ENCODE measurements at places on chromosomes 7 and 10.

DNA sequence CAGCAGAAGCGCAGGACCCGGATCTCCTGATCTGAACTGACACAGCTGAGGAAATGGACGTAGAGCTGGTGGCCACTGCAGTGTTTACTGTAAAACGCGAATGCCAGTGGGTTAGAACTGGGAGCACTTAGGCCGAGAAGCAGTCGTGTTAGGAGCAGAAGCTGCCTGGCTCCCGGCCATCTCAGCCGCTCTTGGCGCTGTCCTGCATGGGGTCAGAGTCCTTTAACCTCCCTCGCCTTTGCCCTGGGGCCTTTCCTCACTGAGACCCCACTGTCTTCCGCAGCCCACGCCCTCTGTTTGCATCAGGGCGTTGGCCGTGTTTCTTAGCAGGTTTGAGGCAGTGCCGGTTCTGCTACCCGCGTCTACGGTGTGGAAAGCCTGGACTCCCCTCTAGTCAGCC lies 24.6 kb downstream of the DYNC2I1 start:
- no peak for DNase-seq

GRCh38 chr10:14032406-14032998 lies 298.2 kb downstream of the FRMD4A start:
- peak; percentile 55 for DNase-seq

- DNase-seq, result no peak
Measured at GRCh38 chr10:78602201-78602932, 466.4 kb upstream of the ZMIZ1 start.

DNA sequence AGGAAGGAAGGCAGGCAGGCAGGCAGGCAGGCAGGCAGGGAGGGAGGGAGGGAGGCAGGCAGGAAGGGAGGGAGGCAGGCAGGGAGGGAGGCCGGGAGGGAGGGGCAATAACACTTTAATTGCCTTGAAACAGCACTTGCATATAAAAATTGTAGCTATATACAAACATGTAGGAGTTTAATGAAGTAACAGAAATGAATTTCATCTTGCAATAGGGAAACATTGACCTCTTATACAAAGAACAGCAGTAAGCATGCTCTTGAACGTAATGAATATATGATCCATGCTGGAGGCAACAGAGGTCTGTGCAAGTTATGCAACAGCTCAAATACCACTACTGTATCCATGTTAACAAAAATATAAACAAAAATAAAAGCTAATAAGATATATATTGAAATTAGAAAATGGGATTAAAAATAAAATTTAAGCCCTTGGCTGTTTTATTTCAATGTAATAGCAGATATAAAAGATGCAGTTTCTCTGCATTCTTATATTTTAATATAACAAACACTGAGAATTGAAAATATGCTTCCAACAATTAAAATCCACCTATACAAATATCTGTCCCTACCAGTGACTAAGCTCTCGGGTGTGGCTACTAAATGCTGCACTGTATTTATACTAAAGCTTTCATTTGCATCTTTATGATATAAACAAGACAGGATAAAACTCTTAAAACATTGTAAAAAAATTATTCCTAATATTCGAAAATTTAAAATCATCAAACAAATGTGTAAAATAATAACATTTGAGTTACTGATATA lies 50.3 kb downstream of the CACNA2D1 start:
- no peak for DNase-seq

GRCh38 chr10:84269773-84270172 lies 24.9 kb downstream of the RGR start:
- no peak for DNase-seq

DNA sequence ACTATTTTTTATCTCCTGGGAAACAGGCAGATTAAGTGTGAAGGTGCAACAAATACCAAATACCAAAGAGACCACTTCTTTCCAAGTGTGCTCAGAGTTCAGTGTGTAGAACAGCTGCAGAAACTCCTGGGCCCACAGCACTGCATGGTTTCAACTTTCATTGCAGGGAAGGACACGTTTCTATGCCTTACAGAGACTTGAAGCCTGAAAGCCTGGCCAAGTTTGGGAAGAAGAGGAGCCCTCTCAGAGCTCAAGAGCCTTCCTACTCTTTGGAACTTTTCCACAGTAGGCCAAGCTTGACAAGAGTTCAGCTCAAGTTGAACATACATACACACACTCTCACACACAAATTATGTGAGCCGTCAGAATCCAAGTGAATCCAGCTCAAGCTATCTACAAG lies 2.5 kb downstream of the HOXA4 start:
- no peak for DNase-seq

- DNase-seq, result no peak
Measured at GRCh38 chr7:2763597-2763996, 75.6 kb downstream of the AMZ1 start.

DNA sequence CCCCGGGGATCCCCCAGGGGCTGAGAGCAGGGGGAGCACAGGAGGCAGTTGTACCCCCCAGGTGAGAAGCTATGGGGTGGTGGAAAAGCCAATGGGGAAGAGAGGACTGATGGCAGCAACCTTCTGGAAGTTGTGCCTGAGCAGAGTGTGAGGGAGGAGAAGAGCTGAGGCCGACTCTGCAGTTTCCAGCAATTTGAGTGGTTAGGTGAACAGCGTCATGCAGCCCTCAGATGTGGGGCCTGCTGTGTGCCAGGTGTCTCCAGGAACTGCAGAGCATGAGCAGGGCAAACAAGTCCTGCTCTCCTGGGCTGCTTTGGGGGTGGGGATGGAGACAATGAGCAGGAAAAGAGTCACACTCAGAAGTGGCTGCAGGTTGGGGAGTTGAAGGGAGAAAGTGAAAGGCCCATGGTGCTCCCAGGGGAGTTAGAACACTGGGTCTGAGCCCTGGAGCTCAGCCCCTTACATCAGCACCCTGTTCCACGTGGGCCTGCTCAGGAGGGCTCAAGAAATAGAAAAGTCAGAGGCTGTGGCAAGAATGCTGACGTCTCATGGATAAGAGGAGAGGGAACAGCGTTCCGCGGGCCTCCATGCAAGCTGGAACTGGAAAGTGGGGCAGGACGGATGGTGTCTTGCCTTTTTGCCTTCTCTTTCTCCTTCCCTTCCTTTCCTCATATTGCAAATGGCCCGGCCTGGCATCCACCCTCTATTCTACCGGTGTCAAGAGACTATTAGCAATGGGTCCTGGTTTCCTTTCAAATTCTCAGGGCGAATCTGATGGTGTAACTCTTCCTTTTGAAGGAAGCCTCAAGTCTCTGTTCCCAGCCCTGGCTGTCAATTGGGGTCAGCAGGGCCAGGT lies 4.0 kb upstream of the AFAP1L2 start:
- DNase-seq, result no peak

DNA sequence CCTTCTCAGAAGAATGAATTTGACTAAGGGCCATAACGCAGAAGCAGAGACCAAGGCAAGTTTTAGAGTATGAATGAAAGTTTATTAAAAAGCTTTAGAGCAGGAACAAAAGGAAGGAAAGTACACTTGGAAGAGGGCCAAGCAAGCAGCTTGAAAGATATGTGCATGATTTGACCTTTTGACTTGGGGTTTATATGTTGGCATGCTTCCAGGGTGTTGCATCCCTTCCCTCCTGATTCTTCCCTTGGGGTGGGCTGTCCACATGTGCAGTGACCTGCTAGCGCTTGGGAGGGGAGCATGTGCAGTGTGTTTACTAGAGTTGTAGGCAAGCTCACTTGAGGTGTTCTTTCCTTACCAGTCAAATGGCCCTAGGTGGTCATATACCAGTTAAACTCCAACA lies 37.9 kb upstream of the LRRN3 start:
- DNase-seq, result no peak

DNA sequence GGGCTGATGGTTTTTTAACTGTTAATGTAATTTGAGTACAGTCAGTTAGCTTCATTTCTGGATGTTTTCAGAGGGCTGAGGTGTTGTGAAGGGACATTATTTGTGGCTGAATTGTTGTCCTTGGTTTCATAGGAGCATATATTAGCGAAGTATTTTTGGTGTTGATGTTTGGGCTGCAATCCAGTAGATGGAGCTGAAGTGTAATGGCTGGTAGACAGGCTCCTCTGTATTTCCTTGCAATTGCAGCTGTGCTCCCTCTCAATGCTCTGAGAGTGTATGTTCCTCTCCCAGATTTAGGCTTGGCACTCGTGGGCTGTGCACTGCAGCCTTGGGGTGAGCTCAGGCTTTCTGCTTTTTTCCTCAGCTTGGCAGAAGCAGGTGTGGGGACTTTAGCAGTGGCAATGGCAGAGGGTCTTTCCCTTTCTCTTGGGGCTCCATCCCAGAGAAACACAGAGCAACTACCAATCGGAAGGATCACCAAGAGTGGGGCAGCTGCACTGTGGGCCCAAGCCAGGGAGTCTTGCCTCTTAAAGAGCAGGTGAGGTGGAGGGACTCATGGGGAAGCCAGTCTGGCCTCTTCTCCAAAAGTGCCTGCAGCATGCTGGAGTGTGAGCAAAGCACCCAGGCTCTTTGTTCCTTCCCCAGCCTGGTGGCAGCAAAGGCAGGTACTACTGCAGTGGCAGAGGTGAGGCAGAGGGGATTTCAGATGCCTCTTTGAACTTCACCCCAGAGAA lies 544.4 kb downstream of the SH2D4B start:
- DNase-seq, result peak; percentile 22

- no peak for DNase-seq
Measured at GRCh38 chr10:87860156-87860795, 3.1 kb downstream of the KLLN start.

DNA sequence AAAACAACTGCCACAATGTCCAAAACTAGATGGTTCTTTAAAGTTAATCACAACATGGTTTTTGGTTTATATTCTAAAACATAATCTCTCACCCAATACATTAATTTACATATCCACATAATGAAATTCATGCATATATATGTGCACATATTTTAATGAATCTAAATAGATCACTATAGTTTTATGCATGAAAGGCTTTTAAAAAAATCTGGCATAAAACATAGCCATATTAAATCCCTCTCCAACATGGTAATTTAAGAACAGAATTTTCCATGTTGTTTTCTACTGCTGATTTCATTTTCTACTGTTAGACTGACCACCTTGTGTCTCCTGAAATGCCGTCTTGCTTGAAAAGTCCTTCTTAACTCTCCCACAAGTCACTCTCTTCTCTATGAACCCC lies 196.1 kb upstream of the AOAH start:
- DNase-seq, result no peak

DNA sequence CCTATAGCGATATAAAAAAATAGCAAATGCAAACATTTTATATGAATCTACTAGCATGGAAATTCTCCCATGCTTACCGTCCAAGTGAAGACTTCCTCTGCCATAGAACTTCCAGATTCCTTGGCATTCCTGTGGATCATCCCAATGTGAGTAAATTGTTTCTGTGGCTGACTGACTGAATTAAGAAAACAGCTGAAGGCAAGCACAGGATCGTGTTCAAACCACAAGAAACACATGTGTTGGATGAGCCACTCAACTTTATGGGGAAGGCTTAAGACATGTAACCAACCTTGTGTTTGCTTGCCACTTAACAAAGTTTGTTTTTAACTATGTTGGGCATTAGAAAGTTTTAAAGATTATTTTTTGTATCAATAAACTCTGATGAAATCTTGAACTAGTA lies 2.6 kb upstream of the MYPN start:
- no peak for DNase-seq

- no peak for DNase-seq
Measured at GRCh38 chr10:69088801-69089501, 1.0 kb downstream of the SRGN start.

- no peak for DNase-seq
Measured at GRCh38 chr10:12218991-12219390, 23.0 kb downstream of the CDC123 start.

GRCh38 chr10:114374053-114374791 lies 30.1 kb downstream of the AFAP1L2 start:
- no peak for DNase-seq

DNA sequence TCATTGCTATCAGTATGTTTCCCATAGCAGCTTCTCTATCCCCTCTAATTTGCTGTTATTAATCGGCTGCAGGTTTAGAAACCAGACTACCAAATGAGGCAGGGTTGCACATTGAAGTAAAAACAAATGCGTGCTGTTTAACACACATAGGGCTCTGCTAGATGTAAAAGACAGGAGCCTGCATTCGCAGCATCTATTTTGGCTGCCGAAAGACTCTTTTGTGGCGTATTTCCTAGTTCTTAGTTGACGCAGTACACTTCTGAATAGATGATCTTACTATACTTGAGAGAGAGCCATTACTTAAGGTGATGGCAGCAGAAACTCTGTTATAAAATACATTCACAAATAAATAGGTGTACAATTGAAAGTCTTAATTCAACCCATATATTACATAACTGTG lies 21.4 kb downstream of the SGCE start:
- DNase-seq, result no peak

DNA sequence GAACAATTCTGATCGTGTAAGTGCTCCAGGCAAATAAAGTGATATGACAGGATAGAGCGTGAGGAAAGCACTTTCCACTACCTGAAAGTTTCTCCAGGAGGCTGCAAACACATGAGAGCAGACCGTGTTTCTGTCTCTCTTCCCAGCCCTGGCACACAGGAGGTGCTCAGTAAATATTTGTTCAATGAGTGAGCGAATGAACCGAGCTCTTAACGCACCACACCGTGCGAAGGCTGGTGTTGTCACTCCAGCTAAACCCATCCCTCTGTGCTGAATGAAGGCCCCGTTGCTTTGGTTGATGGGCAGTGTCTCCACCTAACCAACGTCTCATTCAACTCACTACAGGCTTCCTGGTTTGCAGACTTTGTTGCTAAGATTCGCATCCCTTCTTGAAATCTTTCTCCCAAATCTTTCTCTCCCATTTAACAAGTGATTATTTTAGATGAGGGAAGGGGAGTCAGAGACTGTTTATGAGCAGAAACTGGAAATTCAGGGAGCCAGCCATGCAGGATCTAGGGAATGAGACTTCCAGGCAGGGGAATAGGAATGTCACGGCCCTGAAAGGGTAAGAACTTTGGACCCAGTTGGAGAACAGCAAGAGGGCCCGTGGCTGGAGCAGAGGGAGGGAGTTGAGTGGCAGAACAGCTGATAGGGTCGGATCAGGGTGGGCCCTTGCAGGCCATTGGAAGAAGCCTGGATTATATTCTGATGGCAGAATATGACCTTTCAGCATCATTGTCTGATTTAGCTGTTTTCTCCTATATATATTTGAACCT lies 282.6 kb downstream of the CAMK1D start:
- no peak for DNase-seq

- no peak for DNase-seq
Measured at GRCh38 chr10:4057725-4058513, 272.9 kb upstream of the KLF6 start.

DNA sequence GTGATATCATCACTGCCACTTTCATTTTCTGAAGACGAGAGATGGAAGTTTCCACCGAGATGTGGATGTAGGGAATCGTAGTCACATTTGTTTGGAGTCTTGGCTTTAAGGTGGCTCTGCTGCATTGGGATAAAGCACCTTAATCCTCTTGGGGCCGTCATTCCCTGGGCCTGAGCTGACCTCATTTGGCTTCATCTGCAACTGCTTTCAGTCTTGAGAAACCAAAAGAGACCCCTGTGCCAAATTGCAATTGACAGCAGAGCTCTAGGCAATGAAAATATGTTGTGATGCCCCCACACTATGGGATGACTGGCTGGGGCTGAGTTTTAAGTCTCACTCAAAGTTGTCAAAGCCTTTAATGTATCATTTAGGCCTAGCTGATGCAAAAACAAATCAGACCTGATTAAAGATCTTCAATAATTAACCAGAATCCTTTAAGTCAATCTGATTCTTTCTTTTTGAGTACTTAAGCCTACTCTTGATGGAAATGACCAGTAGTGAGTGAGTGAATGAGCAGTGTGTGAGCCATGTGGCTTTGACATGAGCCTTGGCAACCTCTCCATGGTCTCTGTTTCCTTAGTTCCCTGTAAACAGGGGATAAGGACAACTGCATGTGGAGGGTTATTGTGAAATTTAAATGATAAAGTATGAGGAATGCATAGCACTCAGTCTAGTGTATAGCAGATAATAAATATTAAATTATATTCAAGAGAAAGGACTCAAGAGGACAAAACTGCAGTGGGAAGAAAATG lies 155.0 kb downstream of the BMPER start:
- DNase-seq, result no peak

- DNase-seq, result no peak
Measured at GRCh38 chr7:27109466-27110185, 7.1 kb upstream of the HOXA2 start.

Measured in iPS DF 6.9 (cell line).